ENCODE measurements at places on chromosomes 12 and 14.

DNA sequence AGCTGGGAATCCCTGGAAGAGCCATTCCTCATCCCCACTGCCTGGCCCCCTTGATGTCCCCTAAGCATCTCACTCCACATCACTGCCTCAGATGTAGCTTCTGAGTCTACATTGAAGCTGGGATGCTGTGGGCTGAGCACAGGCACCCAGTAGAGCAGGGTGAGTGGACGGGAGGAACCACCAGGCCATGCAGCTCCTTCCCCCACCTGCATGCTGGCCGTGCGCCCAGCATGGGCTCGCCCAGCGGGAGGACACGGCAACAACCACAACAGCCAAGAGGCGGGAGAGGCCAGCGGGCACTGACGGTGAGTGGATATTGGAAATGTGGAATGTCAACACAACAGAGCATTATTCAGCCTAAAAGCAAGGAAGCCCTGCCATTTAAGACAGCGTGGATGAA lies 310.9 kb downstream of the ADGRD1 start:
- no peak for DNase-seq

- DNase-seq, result no peak
Observed at GRCh38 chr12:62766496-62766895, 168.5 kb downstream of the PPM1H start.

- DNase-seq, result no peak
Observed at GRCh38 chr14:68305738-68306137, 486.2 kb downstream of the RAD51B start.

GRCh38 chr12:121799156-121799841 lies 4.5 kb upstream of the SETD1B start:
- peak; percentile 78 for DNase-seq

DNA sequence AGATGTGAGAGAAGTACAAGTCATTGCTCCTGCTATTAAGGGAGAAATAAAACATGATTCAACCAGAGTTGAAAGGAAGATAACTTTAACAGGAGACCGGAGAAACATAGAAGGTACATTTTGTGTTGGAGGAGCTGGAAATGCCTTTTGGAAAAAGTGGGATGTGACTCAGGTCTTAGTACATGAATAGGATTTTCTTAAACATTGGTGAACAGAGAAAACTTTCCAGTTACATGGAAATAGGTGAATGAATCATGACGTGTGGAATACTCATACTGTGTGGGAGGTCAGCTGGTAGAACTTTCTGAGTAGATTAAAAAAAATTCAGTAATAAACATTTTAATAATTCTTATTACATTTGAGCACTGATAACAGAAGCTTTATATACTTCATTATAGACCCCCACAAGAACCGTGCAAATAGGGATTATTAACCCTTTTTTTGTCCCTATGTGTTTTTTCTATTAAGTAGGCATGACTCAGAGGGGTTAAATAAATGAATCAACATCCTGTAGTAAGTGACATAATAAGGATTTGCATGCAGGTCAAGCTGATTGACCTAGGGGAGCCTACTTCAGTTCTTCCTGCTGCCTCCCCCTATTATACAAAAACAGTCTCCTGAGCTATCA lies 710.5 kb downstream of the NOVA1 start:
- no peak for DNase-seq

DNA sequence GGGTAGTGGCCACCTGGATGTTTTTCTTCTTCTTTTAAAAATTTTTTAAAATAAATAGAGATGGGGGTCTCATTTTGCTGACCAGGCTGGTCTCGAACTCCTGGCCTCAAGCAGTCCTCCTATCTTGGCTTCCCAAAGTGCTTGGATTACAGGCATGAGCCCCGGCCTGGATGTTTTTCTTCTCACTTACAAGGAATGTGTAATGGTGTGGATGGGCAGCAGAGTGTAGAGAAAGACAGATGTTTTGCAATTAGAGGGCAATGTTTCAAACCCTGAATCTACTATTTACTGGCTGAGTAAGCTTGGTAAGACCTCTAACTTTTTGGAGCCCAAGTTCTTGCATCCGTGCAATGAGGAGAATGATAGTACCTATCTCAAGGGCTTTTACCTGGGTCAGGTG lies 48.1 kb downstream of the ADCK1 start:
- DNase-seq, result no peak

DNA sequence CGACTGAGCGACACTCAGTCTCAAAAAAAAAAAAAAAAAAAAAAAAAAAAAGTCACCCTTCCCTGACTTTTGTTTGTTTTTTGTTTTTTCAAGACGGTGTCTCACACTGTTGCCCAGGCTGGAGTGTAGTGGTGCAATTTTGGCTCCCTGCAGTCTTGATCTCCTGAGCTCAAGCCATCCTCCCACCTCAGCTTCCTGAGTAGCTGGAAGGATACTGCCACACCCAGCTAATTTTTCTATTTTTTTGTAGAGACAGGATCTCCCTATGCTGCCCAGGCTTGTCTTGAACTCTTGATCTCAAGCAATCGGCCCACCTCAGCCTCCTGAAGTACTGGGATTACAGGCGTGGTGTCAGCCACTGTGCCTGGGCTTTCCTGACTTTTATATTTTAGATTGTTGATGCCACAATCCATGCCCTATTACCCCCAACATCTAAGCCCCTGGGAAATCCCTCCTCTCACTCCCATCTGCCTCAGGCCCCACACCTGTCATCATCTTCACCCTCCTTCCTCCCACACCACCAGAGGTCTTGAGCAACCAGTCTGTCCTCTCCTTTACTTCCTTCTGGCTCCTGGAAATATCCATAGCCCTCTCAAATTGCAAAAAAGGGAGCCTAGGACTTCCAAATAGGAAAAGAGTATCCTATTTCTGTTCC lies 7.8 kb downstream of the IKZF4 start:
- no peak for DNase-seq

- DNase-seq, result no peak
Observed at GRCh38 chr14:77424862-77425261, 1.5 kb upstream of the NOXRED1 start.

GRCh38 chr14:103856105-103856504 lies 8.7 kb upstream of the PPP1R13B start:
- no peak for DNase-seq

DNA sequence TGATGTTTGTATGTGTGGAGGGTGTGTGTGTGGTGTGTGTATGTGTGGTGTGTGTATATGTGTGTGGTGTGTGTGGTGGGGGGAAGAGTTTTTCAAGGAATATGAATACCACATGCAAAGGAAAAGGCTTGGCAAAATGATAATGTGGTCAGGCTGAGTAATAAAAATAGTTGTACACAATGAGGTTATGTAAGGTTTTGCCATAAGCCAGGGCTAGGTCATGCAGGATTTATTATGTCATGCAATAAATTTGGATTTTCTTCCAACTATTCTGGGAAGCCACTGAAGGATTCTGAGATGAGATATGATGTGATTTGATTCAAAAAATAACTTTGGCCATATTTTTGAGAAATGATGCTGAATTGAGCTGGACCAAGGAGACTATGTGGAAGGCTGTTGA lies 1191.6 kb upstream of the SEL1L start:
- DNase-seq, result no peak

GRCh38 chr14:58354808-58355207 lies 40.9 kb upstream of the TOMM20L start:
- DNase-seq, result peak; percentile 32

GRCh38 chr14:91154851-91155625 lies 41.2 kb downstream of the DGLUCY start:
- peak; percentile 5 for DNase-seq

GRCh38 chr12:15520083-15520482 lies 197.8 kb downstream of the PTPRO start:
- DNase-seq, result no peak

GRCh38 chr14:51979088-51979709 lies 10.1 kb upstream of the RTRAF start:
- peak; percentile 88 for DNase-seq

GRCh38 chr14:69483765-69484443 lies 624 bp upstream of the PLEKHD1 start:
- DNase-seq, result no peak

- DNase-seq, result no peak
Observed at GRCh38 chr12:50186681-50187080, 19.5 kb upstream of the CERS5 start.

DNA sequence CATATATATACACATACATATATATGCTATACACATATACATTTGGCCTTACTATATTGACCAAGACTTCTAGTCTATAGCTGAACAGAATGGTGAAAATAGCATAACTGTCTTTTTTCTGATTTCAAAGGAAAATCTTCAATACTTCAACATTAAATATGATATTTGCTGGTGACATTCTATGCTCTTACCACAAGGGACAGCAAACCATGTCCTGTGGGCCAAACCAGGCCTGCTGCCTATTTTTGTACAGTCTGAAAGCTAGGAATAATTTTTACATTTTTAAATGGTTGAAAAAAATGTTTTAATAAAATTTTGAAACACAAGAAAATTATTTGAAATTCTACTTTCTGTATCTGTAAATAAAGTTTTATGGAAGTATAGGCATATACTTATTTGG lies 63.6 kb downstream of the EML5 start:
- no peak for DNase-seq

DNA sequence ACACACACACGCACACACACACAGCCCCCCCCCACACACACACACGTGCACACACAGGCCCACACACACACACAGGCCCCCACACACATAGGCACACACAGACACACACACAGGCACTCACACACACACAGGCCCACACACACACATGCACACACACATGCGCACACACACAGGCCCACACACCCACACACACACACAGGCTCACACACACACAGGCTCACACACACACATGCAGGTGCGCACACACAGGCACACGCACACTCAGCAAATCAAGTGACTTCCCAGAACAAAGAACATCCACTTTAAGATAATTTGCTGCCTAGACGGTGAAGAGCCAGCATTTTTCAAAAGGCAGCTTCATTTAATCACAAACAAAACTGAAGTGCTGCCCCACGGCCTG lies 78.5 kb upstream of the FBRSL1 start:
- DNase-seq, result no peak

GRCh38 chr12:29039013-29039412 lies 110.1 kb upstream of the FAR2 start:
- DNase-seq, result no peak

DNA sequence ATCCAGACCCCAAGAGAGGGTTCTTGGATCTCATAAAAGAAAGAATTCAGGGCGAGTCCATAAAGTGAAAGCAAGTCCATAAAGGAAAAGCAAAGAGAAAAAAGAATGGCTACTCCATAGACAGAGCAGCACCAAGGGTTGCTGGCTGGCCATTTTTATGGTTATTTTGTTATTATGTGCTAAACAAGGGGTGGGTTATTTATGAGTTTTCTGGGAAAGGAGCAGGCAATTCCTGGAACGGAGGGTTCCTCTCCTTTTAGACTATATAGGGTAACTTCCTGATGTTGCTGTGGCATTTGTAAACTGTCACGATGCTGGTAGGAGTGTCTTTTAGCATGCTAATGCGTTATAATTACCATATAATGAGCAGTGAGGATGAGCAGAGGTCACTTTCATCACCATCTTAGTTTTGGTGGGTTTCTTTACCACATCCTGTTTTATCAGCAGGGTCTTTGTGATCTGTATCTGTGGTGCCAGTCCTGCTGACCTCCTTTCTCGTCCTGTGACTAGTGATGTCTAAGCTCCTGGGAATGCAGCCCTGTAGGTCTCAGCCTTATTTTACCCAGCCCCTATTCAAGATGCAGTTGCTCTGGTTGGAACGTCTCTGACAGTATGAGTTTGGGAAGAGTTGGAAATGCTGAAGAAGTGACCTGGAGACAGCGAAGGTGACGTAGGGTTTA lies 100.5 kb downstream of the ZNF664 start:
- no peak for DNase-seq

DNA sequence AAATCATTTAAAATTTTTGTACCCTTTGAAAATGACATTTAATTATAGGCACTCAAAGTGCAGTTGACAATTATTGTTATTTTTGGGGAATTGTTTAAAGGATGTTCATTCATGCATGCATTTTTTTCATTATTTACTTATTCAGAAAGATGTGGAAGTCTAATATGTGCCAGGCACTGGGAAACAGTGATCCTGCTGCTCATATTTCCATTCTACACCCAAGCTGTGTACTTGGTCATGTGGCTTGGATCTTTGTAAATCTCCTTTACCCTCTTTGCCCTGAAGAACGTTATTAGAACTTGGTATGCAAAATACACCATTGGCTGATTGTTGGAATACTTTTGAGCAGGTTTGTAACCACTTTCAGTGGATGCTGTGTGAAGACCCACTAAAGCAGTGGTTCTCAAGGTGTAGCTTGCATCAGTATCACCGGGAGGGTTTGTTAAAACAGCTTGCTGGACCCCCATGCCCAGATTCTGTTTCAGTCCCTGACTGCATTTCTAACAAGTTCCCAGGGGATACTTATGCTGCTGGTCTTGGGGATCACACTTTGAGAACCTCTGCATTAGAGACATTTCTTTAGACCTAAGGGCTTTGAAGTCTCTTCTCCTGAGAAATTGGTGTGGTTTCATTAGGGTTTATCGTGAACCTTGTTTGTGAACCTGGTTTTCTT lies 47.5 kb downstream of the PRKCH start:
- no peak for DNase-seq

- DNase-seq, result no peak
Observed at GRCh38 chr12:97639702-97640101, 177.1 kb downstream of the RMST start.

DNA sequence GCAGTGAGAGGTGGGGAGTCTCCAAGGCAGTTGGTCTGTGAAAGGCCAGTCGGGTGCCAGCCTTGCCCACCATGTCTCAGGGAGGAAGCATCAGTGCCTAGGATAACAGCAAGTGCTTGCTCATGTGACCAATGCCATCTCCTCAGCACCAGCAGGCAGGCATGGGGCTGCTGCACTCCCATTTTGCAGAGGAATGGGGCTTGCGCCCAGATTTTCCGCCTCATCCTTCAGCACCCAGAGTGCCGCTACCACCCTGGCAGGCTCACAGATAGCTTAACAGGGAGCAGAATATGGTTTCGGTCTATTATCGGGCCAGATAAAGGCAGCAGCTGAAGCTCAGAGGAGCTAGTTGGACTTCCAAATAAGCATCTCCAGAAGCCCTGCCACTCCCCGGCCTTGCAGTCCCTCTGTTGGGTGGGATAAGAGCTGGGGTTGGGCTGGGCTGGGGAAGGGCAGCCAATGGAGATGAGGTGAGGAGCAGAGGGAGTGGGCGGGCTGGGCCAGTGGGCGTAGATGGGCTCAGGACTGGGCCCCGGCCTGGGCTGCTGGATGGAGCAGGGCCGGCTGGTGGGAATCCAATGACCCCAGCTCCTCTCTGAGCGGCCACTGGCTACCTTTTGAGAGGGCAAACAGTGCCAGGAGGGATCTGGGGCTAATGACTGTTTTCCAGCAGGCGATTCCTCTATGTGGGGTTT lies 8.4 kb upstream of the KRT80 start:
- DNase-seq, result no peak

DNA sequence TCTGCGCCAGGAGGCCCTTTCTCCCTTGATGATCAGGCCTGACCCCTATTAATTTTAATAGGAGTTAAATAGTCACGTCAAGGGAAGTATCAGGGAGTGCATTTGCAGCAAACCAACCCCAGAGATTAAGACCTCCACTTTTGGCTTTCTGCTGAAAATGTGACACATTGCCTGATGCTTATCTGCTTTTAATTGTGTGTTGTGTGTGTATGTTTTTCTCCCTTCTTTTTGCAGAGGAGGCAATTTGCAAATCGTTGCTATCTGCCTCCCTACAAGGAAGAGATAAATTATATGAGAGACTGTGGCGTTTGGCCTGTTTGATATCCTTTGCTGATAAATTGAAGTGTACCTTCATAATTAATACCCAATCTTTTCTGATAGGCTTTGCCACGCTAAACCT lies 822.9 kb downstream of the VRK1 start:
- DNase-seq, result no peak
